ENCODE measurements at places on chromosomes 6 and 20. TPM values are rescaled to one million over a fixed set of nuclear protein-coding genes. Genes with fewer than 3 reads are reported as not detected.

PHF20 gene
- total RNA-seq, result 26.5 TPM

GRM1 gene
- 0.08 TPM for total RNA-seq

HMGA1 gene
- 889 TPM for total RNA-seq

BTN1A1 gene
- not detected for total RNA-seq

REM1 gene
- not detected for total RNA-seq

SERPINB6 gene
- 119 TPM for total RNA-seq

AIF1 gene
- not detected for total RNA-seq

UBD gene
- total RNA-seq, result 0.13 TPM

POU5F1 gene
- total RNA-seq, result not detected

APOM gene
- total RNA-seq, result 1.8 TPM

OR2H1 gene
- total RNA-seq, result not detected

PRL gene
- total RNA-seq, result not detected

FAM184A gene
- total RNA-seq, result 0.26 TPM

L3MBTL3 gene
- total RNA-seq, result 6.5 TPM

KCNQ2 gene
- total RNA-seq, result not detected

PLA2G7 gene
- 0.13 TPM for total RNA-seq

ASIP gene
- total RNA-seq, result not detected

TCP11 gene
- not detected for total RNA-seq

ANGPT4 gene
- total RNA-seq, result not detected

ARMC2 gene
- total RNA-seq, result 1.9 TPM

CCN6 gene
- total RNA-seq, result not detected

DHX16 gene
- 25.2 TPM for total RNA-seq

TNF gene
- total RNA-seq, result not detected

PHACTR3 gene
- total RNA-seq, result 0.26 TPM

PPP1R16B gene
- total RNA-seq, result 0.56 TPM

HCRTR2 gene
- not detected for total RNA-seq

IYD gene
- total RNA-seq, result not detected

BCAS1 gene
- total RNA-seq, result not detected

DTNBP1 gene
- total RNA-seq, result 1.9 TPM

FKBP1C gene
- 0.48 TPM for total RNA-seq

PET117 gene
- total RNA-seq, result 10.8 TPM

FHL5 gene
- total RNA-seq, result not detected

ZNF165 gene
- 0.16 TPM for total RNA-seq

PKIB gene
- total RNA-seq, result 2.6 TPM

HCK gene
- not detected for total RNA-seq

GMNN gene
- 26.9 TPM for total RNA-seq

SLC22A1 gene
- not detected for total RNA-seq

TMEM14B gene
- 103 TPM for total RNA-seq

PTPRA gene
- total RNA-seq, result 36.3 TPM

TBP gene
- 15.5 TPM for total RNA-seq

BMP2 gene
- 22.0 TPM for total RNA-seq

SNAP25 gene
- total RNA-seq, result 6.6 TPM

EBF4 gene
- 3.7 TPM for total RNA-seq

WFDC10B gene
- total RNA-seq, result not detected

All from epithelial cell of alveolus of lung (primary cell).